Fibroblast of skin of left quadriceps (primary cell): ENCODE measurements at places on chromosomes 16 and 17.

DNA sequence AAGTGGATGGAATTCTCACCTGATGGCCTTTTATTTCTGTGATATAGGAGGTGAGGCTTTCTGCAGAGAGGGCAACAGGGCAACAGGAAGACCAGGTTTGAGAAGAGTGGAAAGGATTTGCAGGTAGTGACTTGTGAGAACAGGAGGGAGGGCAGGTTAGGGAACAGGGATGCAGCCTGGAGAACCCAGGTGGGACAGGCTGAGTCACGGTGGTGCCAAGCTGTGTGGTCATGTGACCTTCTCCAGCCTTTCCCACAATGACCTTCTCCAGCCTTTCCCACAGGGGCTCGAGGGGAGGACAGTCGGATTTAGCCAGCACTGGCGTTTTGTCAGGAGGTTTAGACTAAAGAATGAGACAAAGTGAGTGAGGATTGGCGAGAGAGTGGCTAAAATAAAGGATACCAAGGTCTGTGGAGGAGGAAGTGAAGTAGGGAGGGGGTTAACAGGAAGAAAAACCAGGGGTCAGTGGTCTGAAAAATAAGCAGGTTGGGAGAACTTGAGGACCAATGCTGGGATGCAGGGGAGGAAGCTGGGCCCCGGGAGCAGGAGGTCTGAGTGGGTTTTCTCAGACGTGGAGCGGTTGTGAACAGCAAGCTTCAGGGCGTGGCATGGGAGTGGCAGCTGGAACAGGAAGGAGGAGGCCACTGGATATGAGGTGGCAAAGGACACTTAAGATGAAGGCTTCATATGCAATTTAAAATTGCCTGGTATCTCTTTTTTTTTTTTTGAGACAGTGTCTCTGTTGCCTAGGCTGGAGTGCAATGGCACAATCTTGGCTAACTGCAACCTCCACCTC lies 37.7 kb downstream of the DNAH2 start:
- no peak for DNase-seq

DNA sequence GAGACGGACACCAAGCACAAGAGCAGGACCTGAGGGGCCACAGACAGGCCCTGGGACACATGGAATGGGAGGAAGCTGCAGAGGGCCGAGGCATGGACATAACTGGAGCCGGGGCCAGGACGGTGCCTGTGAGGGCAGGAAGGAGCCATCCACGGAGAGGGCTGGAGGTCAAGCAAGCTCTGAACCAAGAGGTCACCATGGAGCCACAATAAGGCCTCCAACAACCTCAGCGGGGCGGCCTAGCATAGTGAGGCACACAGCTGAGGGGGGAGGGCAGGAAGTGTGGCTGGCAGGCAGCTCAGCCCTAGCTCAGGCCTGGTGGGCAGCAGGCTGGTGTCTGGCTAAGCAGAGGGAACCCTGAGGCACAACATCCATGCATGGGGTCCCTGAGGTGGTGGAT lies 4.4 kb downstream of the MCRIP1 start:
- DNase-seq = no peak

DNA sequence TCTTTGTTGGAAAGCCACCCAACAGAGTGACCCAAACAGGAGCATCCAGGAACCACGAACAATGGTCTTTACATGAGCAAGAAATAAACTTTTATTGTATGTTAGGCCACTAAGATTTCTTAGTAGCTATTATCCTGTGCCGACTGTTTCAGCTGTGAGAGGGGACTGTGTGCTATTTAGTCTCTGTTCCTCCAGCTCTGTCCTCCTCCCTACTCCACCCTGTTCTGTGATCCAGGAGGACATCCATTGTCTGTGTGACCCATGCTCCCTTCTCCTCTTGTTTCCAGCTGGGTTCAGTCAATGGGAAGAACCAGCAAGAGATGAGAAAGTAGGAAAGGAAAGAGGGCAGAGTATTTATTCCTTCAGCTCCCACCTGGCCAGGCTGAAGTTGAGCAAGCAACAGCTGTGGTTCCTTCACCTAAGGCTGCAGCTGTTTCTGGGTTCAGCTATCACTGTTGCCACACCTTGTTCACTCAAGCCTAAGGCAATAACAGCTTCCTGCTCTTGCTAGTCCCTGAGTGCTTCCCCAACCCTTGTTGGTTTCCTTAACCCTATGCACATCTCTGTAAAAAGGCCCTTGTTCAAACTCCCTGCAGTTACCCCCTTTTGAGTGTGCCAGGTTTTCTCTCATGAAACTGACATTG lies 14.9 kb upstream of the B4GALNT2 start:
- DNase-seq = no peak

DNA sequence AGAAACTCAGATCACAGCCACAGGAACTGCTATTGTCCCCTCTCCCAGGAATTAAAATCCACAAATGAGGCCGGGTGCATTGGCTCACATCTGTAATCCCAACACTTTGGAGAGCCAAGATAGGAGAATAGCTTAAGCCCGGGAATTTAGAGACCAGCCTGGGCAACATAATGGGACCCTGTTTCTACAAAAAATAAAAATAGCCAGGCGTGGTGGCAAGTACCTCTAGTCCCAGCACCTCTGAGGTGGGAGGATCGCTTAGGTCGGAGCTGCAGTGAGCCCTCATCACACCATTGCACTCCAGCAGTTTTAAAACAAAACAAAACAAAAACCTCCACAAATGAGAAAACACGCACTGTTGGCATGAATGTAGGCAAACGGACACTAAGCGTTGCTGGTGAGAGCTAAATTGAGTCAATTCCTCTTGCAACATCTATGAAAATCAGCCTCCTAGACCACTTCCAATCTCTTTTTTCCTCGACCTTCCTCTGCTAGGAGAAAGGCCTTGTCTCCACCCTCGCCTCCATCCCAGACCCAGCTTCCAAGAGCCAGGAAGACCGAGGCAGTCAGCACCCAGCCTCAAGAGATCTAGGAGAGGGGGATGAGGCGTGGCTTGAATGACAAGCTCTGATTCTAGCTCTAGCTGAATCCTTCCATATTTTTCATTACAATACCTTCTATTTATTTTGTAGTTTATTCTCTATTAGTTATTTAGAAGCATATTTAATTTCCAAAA lies 14.8 kb downstream of the TLE7 start:
- no peak for DNase-seq

DNA sequence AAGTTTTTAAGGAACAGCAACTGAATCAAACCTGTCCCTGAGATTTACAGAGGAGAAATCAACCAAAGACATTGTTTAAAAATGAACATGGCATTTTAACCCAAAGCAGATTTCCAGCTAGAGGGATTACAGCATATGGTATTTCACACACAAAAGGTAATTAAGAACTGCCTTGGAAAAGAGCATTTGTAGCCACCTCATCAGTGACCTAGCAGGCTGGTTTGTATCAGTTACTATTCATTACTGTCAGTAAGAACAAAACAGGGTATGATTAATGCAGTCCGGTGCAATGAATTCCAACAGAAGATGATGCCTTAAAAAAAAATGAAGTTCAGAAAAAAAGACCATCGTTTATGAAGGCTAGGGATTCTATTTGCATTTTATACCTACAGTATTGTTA lies 219.9 kb downstream of the CHD9NB start:
- DNase-seq = no peak

DNA sequence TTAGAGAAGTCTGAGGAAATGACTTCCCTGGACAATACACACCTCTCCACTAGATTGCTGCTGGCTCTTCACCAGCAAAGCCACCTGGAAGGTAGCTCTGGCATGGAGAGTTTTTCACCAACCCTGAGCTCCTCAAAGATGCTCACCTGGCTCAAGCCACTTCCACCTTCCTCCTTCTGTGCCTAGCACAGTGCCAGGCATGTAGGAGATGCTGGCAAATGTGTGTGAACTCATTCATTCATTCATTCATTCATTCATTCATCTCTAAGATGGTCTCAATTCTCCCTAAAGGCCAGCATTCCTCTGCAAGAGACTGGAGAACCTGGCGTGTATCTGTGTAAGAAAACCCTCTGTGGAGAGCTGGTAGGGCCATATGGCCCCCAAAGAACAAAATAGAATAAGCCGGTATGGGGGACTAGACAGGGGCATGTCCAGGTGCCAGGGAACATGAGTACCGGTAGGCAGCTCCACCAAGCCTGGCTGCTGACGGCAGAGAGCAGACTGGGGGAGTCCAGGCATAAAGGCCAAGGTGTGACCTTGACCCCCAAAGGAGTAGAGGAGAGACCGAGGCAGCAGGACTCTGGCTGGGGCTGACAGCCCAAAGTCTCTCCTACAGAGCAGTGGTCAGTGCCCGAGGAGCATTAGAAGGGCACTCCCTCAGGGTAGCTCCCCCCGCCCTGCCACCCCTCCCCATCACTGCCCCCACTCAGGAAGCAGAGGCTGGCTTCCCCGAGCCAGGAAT lies 132.2 kb upstream of the TNRC6C start:
- no peak for DNase-seq

- DNase-seq = no peak
These were observed 9.4 kb downstream of the RPL19 start for GRCh38 chr17:39209317-39210092.

DNA sequence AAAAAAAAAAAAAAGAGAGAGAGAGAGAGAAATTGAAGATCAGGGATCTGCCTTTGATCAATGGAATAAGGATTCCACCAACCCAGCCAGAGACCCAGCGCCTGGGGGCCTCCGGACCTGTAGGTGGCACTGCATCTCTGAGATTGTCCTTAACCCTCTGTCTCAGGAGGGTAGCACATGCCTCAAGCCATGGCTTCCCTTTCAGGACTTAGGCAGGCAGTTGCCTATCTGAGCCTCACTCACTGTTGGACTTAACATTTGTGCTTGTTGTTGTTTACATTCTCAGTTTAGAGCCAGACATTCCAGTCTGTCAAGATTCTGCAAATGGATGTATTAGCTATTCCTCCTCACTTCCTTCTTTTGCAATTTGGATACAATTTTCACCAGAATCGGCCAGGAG lies 5.1 kb upstream of the SCNN1B start:
- DNase-seq = no peak

GRCh38 chr17:58421711-58422110 lies 4.4 kb upstream of the RNF43 start:
- DNase-seq = no peak

DNA sequence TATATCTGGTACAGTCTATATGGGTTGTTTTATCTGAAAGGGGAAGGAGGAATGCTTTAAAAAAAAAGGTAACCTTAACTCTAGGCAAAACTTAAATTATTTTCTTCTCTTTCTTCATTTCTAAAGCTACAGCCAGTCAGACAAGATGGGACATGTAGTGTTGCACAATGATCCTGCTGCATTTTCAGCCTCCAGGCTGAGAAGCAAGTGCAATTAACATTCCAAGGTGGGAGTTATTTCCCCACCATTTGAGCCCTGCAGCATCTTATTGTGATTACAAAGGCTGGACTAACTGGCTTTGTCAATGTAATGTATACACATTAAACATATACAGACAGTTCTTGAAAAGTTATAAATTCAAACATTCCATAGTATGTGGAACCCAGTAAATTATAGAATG lies 22.6 kb upstream of the NF1 start:
- peak; percentile 78 for DNase-seq

DNA sequence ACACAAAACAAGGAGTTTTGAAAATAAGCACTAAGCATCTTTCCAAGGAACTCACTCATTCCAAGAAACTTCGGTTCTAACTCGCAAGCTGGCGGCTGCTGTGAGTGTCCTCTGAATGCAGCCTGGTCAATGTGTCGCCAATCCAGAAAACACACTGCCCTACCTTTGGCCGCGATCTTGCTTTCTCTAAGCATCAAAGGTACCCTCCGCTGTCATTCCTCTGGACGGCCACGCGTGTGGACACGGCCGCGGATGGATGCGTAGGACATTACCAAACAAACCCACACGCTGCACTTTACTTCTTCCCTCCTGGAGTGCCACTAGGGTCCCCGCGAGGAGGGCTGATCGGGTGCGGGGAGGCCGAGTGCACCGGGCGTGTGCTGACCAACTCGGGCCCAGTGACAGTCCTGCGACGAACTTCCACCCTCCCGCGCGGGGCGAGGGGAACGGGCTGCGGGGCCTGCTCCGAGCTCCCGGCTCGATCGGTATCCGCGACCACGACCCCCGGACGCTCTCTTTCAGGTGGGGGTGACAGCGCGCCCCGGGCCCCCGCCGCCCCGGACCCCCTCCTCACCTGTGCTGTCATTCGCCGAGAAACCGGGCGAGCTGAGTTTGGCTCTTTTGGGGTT lies 1.1 kb downstream of the CREBBP start:
- DNase-seq = no peak

DNA sequence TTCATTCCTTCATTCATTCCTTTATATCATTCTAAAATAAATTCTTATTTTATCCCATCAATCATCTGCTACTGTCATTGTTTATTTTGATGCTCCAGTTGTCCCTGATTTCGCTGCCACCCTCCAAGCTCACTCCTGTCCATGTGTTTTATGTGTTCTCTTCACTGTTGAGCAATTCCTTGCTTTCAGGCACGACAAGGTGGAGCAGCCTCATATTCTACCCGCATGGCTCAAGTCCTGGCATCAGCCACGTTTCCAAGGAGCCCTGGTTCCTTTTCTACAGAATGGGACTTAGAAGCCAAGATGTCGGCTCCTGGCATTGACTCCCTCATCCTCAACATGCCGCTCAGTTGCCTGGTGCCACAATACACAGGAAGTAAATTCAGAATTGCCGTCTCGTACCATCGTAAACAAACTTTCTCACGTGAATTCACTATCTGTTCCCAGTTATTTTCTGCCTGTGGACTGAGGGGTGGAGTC lies 139.0 kb downstream of the RPTOR start:
- DNase-seq = no peak
